ENCODE measurements at places on chromosomes 3 and 15. TPM values are rescaled to one million over a fixed set of nuclear protein-coding genes. Genes with fewer than 3 reads are reported as not detected.

C2CD4B gene
- 2.7 TPM for total RNA-seq

C3orf70 gene
- 0.76 TPM for total RNA-seq

FSD2 gene
- total RNA-seq: under 0.01 TPM

SYNPR gene
- 0.09 TPM for total RNA-seq

GOLGA6B gene
- not detected for total RNA-seq

BSN gene
- 0.09 TPM for total RNA-seq

ISLR gene
- 6.9 TPM for total RNA-seq

ACSBG1 gene
- 7.9 TPM for total RNA-seq

CFAP20DC gene
- 1.6 TPM for total RNA-seq

IL12A gene
- 0.52 TPM for total RNA-seq

ANKUB1 gene
- total RNA-seq: not detected

GHSR gene
- total RNA-seq: not detected

LSM3 gene
- 20.9 TPM for total RNA-seq

ADPRH gene
- 2.5 TPM for total RNA-seq

ANKRD63 gene
- total RNA-seq: not detected

GRCh38 chr15:101168463-101168824, 83.4 kb downstream of the CHSY1 start:
- no peak overlapping the region for H3K4me3 ChIP-seq
- H3K27me3 ChIP-seq: no peaks in the 10 kb centered on the region
- no peak overlapping the region for H3K27ac ChIP-seq

GRCh38 chr3:187665764-187666402, 4.3 kb downstream of the SST start:
- H3K36me3 ChIP-seq: no peaks in the 10 kb centered on the region
- DNase-seq: no peak
- no peak overlapping the region for H3K27ac ChIP-seq
- H3K4me1 ChIP-seq: no peaks in the 10 kb centered on the region
- no peak overlapping the region for H3K4me3 ChIP-seq

DNA sequence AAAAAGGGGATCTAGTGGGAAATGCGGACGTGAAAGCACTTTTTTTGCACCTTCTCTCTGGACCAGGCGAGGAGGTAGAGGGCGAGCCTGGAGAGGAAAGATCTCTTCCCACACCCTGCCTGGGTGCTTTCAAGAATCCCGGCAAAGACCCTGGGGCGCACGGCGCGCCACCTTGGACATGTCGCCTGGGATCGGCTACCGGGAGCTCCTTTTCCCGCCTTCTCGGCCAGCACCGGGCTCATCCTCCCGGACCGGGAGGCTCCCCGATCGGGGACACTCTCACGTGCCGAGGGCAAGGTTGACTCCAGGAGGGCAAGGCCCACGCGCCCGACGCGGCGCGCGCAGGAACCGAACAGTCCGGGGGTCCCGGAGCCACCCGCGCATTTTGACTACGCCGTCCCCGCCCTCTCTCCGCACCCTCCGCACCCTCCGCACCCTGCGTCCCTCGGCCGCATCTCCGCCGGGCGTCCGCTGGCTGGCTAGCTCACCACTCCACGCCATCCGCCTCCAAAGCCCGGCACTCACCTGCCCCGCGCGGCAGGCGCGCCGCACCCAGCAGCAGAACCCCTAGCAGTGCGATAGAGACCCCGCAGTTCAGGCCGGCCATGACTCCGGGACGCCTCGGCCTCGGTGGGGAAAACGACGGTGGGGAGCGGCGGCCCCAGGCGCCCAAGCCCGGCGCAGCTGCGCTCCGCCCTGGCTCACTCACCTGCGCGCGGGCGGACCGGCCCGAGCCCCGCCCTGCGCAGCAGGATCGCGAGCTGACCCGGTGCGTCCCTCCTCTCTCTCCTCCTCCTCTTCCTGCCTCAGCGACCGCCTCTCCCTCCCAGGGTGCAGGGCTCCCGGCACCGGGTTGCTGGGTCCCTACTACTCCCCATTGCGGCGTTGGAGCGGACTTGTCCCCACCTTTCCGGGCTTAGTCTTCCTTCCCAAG, at the start of gene CDCP1:
Gene CDCP1 (minus strand): TSS at position 698 of the 934 bp plus-strand sequence. CDS start 91 bp downstream, at position 607.
- no peak within 1 kb of the TSS for H3K27ac ChIP-seq
- peaks cover 60% of the 10 kb centered on the region for H3K27me3 ChIP-seq
- DNase-seq: no peak

- no peaks in the 10 kb centered on the region for H3K4me1 ChIP-seq
- no peaks in the 10 kb centered on the region for H3K36me3 ChIP-seq
- DNase-seq: no peak
- no peaks in the 10 kb centered on the region for H3K27me3 ChIP-seq
- H3K27ac ChIP-seq: no peak overlapping the region
These were observed 279.1 kb upstream of the ICE2 start for GRCh38 chr15:60757831-60758570.

- DNase-seq: no peak
- H3K4me1 ChIP-seq: no peaks in the 10 kb centered on the region
- no peaks in the 10 kb centered on the region for H3K36me3 ChIP-seq
- H3K27me3 ChIP-seq: no peaks in the 10 kb centered on the region
- H3K4me3 ChIP-seq: no peak overlapping the region
These were observed 161.1 kb downstream of the CACNA2D3 start for GRCh38 chr3:54283470-54283869.

DNA sequence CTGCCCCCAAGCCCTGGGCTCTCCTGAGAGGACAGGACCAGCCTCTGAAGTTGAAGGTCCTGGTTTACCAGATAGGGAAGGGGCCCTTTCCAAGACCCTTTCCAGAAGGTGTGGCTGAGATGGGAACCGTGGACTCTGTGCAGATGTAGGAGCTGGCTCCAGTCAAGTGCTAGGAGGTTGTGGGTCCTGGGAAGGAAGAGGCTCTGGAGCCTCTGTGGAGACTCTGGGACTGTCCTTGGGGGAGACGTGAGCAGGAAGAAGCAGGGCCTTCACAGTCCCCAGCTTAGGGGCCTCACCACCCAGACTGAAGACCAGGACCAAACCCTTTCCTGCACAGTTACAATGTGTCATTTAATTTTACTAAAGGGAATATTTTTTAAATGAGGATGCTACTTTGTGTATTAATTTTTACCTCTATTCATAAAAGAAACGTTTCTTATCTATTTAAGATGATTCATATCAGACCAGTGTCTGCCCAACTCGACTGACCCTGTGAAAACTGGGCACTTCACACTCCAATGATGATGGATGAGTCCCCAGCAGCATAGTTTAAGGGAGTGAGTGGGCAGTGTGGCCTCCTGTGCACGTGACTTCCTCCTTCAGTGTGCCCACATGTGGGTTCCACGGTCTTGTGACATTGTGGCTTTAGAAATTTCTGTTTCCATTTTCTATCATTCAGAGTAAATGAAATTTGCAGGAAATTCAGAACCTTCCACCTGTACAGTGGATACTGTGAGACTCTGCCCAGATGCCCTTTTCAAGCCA, 10.9 kb downstream of the CCR5AS start:
- H3K27ac ChIP-seq: no peak overlapping the region
- no peak overlapping the region for H3K4me3 ChIP-seq
- no peaks in the 10 kb centered on the region for H3K36me3 ChIP-seq
- no peaks in the 10 kb centered on the region for H3K4me1 ChIP-seq

GRCh38 chr15:69881302-69881670, 216.4 kb downstream of the TLE3 start:
- no peaks in the 10 kb centered on the region for H3K36me3 ChIP-seq
- H3K27me3 ChIP-seq: no peaks in the 10 kb centered on the region
- H3K4me3 ChIP-seq: no peak overlapping the region
- H3K27ac ChIP-seq: no peak overlapping the region
- DNase-seq: no peak
- H3K4me1 ChIP-seq: no peaks in the 10 kb centered on the region

GRCh38 chr3:71163198-71163918, 420.2 kb downstream of the FOXP1 start:
- no peaks in the 10 kb centered on the region for H3K27me3 ChIP-seq
- no peak overlapping the region for H3K4me3 ChIP-seq
- H3K4me1 ChIP-seq: no peaks in the 10 kb centered on the region

DNA sequence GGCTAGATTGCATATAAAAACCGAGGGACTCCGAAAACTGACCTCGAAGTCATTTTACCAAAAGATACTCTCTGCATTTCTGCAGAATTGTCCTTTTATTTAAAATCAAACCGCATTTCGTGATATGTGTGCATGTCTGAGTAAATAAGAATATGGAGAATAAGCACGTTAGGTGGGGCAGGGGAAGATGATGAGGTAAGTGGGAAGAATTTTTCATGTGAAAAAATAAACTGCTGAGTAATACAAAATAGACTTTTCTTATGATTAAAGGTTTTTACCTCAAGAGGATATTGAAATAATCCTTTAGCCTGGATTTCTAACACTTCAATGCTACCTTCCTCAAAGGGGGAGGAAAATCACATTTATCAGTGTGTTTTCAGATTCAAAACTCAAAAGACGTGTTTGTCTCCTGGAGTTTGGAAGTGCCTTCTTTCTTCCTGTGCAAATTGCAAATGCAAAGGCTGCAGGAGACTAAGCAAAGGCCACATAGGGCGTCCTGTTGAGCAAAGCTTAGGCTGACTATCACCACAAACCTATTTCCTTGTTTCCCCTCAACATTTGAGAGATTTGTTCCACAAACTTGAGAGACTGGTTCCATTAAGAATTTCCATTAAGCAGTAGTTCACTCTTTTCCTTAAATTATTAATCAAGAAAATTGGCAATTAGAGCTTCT, 813.5 kb downstream of the MCTP2 start:
- H3K27ac ChIP-seq: no peak overlapping the region
- no peaks in the 10 kb centered on the region for H3K4me1 ChIP-seq
- DNase-seq: no peak
- no peaks in the 10 kb centered on the region for H3K36me3 ChIP-seq
- H3K27me3 ChIP-seq: no peaks in the 10 kb centered on the region

GRCh38 chr3:124669470-124669869, 60.8 kb upstream of the UMPS start:
- no peaks in the 10 kb centered on the region for H3K27me3 ChIP-seq
- no peak overlapping the region for H3K27ac ChIP-seq
- no peaks in the 10 kb centered on the region for H3K36me3 ChIP-seq
- H3K4me1 ChIP-seq: no peaks in the 10 kb centered on the region
- DNase-seq: no peak
- H3K4me3 ChIP-seq: no peak overlapping the region

- no peaks in the 10 kb centered on the region for H3K36me3 ChIP-seq
- H3K4me1 ChIP-seq: no peaks in the 10 kb centered on the region
- no peak overlapping the region for H3K27ac ChIP-seq
- no peaks in the 10 kb centered on the region for H3K27me3 ChIP-seq
These were observed 64.9 kb upstream of the RAD18 start for GRCh38 chr3:9028134-9028533.

- no peak overlapping the region for H3K4me3 ChIP-seq
- H3K4me1 ChIP-seq: peaks cover 9% of the 10 kb centered on the region
- H3K27me3 ChIP-seq: no peaks in the 10 kb centered on the region
- DNase-seq: no peak
- H3K27ac ChIP-seq: peak overlapping the region; percentile 21
These were observed 49.9 kb upstream of the FURIN start for GRCh38 chr15:90818251-90819210.

- peaks cover 16% of the 10 kb centered on the region for H3K36me3 ChIP-seq
- H3K27me3 ChIP-seq: no peaks in the 10 kb centered on the region
- peaks cover 16% of the 10 kb centered on the region for H3K4me1 ChIP-seq
- DNase-seq: no peak
These were observed 52.0 kb downstream of the LPP start for GRCh38 chr3:188205992-188206416.

GRCh38 chr3:141367038-141367730, 1.1 kb upstream of the ZBTB38 start:
- H3K36me3 ChIP-seq: no peaks in the 10 kb centered on the region
- H3K4me1 ChIP-seq: no peaks in the 10 kb centered on the region
- H3K27me3 ChIP-seq: no peaks in the 10 kb centered on the region
- H3K4me3 ChIP-seq: no peak overlapping the region
- peak overlapping the region; percentile 69 for H3K27ac ChIP-seq
- DNase-seq: no peak

- H3K27ac ChIP-seq: no peak overlapping the region
- H3K4me3 ChIP-seq: no peak overlapping the region
- H3K36me3 ChIP-seq: no peaks in the 10 kb centered on the region
- H3K4me1 ChIP-seq: no peaks in the 10 kb centered on the region
- no peak for DNase-seq
These were observed 826.6 kb downstream of the SQOR start for GRCh38 chr15:46461416-46461815.

GRCh38 chr3:152383136-152383606, 114.4 kb downstream of the MBNL1 start:
- no peak for DNase-seq
- H3K27me3 ChIP-seq: no peaks in the 10 kb centered on the region
- no peak overlapping the region for H3K27ac ChIP-seq
- H3K4me3 ChIP-seq: no peak overlapping the region
- H3K36me3 ChIP-seq: peaks cover 19% of the 10 kb centered on the region

DNA sequence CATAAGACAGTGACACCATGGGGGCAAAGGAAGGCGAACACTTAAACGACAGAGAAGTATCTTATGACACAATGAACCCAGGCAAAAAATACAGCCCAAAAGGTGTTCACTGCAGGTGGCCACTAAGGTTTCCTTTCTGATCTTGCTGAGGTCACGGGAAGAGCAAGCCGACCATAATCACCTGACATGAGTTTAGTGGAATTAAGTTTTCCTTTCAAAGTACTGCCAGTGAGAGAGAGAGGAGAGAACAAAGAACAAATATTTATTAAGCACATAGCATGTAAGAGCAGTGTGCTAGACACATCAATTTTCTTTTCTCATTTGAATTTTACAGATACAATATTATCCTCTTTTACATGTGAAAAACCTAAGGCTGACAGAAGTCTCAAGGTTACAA, 102.3 kb downstream of the NR1I2 start:
- H3K27ac ChIP-seq: no peak overlapping the region
- DNase-seq: no peak
- no peaks in the 10 kb centered on the region for H3K4me1 ChIP-seq
- no peak overlapping the region for H3K4me3 ChIP-seq
- H3K36me3 ChIP-seq: peaks cover 3% of the 10 kb centered on the region
- H3K27me3 ChIP-seq: no peaks in the 10 kb centered on the region

GRCh38 chr3:186940967-186941366, 10.6 kb downstream of the ST6GAL1 start:
- H3K36me3 ChIP-seq: peaks cover 9% of the 10 kb centered on the region
- DNase-seq: no peak
- no peaks in the 10 kb centered on the region for H3K4me1 ChIP-seq
- no peak overlapping the region for H3K27ac ChIP-seq
- H3K4me3 ChIP-seq: no peak overlapping the region

GRCh38 chr3:135197246-135197645, 402.2 kb downstream of the EPHB1 start:
- no peak overlapping the region for H3K27ac ChIP-seq
- H3K4me3 ChIP-seq: no peak overlapping the region
- DNase-seq: no peak
- H3K4me1 ChIP-seq: no peaks in the 10 kb centered on the region

GRCh38 chr3:182239316-182239715, 527.6 kb downstream of the SOX2 start:
- no peaks in the 10 kb centered on the region for H3K27me3 ChIP-seq
- no peaks in the 10 kb centered on the region for H3K4me1 ChIP-seq
- no peak for DNase-seq
- no peak overlapping the region for H3K4me3 ChIP-seq

- no peak overlapping the region for H3K4me3 ChIP-seq
- no peaks in the 10 kb centered on the region for H3K4me1 ChIP-seq
- H3K27me3 ChIP-seq: no peaks in the 10 kb centered on the region
These were observed 359.4 kb downstream of the CACNA2D3 start for GRCh38 chr3:54481606-54482365.
